GM23248 (cell line): ENCODE measurements at places on chromosomes 6 and 20. TPM values are rescaled to one million over a fixed set of nuclear protein-coding genes. Genes with fewer than 3 reads are reported as not detected.

The FAM217A gene
- not detected in 2 replicates for total RNA-seq

The TMEM14A gene
- total RNA-seq, result 64.0 and 68.4 TPM in 2 replicates

- H3K4me3 ChIP-seq, result no peak overlapping the region
- DNase-seq, result no peak
- no peaks in the 10 kb centered on the region for H3K36me3 ChIP-seq
- H3K4me1 ChIP-seq, result peaks cover 5% of the 10 kb centered on the region; the same call in 1 of the 2 replicates
- H3K27me3 ChIP-seq, result no peaks in the 10 kb centered on the region
Observed at GRCh38 chr6:43942011-43942442, 172.0 kb downstream of the VEGFA start.

GRCh38 chr6:145882121-145882531 lies 67.5 kb upstream of the FBXO30 start:
- H3K27me3 ChIP-seq, result no peaks in the 10 kb centered on the region
- peak; percentile 20 for DNase-seq
- H3K36me3 ChIP-seq, result no peaks in the 10 kb centered on the region; the same call in 1 of the 2 replicates
- peaks cover 33% of the 10 kb centered on the region for H3K4me1 ChIP-seq
- no peak overlapping the region for H3K27ac ChIP-seq
- no peak overlapping the region for H3K4me3 ChIP-seq

DNA sequence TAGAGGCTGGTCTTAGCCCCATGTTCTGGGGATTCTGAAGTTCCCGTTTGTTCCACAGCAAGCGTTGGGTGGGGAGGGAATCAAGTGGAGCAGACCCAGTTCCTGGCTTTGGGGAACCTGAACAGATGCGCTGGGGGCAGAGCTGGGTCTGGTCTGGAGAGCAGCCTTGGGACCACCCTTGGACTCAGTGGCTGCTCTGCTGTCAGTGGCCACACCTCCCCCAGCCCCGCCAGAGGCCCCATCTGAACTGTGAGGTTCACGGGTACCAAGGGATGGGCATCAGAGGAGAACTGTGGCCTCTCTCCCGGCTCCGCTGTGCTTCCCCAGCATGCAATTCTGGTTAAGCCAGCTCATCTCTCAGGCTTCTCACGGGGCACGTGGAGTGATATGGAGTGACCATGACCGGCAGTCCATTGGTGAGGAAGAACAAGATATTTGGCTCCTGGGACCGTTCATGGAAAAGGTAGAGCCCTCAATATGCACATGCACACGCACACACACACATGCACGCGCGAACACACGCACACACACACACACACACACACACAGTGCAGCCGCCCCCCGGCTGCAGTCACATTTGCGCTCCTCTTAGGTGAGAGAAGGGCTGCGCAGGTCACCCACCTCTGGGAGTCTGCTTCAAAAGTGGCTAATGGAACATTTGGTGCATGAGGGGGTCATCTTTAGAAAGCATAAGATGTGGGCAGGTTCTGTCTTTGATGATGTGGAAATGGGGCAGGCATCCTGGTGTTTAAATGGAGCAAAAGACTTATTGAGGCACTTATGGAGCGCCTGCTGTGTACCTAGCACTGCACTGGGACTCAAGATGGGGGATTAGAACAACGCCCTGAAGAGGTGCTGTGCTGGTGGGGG lies 6.0 kb downstream of the DLGAP4 start:
- H3K27ac ChIP-seq, result no peak overlapping the region
- H3K27me3 ChIP-seq, result peaks cover 36% of the 10 kb centered on the region
- no peak overlapping the region for H3K4me3 ChIP-seq
- no peaks in the 10 kb centered on the region for H3K4me1 ChIP-seq
- no peaks in the 10 kb centered on the region for H3K36me3 ChIP-seq

The FAM50B gene
- total RNA-seq, result 6.1 and 7.6 TPM in 2 replicates

The SAMD10 gene
- total RNA-seq, result 0.38 and 1.3 TPM in 2 replicates

The C6orf118 gene
- total RNA-seq, result not detected in 2 replicates
